ENCODE measurements at places on chromosomes 13 and 19.

- no peak for DNase-seq
Observed at GRCh38 chr13:112779856-112780604, 90.2 kb downstream of the ATP11A start.

DNA sequence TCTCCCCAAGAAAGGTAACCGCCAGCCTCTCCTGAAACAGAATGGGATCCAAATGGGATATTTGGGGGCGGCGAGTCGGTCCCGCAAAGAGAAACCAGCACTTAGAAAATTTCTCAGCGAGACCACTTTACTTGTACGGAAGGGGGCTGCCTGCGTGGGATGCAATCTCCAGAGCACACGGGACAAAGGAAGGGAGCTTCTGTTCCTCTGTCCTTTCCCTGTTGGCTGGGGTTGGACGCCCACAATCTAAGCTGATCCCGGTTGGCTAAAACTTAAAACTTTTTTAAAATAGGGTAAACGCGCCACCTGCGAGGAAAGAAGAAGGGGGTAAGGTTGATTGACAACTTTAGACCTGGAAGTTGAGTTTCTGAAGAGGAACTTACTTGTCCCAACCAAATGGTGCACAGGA lies 826 bp upstream of the BSG start:
- DNase-seq: peak; percentile 53

GRCh38 chr13:68736961-68737360 lies 1370.7 kb upstream of the ATXN8OS start:
- DNase-seq: no peak

GRCh38 chr13:77928909-77929308 lies 10.3 kb upstream of the EDNRB start:
- no peak for DNase-seq

DNA sequence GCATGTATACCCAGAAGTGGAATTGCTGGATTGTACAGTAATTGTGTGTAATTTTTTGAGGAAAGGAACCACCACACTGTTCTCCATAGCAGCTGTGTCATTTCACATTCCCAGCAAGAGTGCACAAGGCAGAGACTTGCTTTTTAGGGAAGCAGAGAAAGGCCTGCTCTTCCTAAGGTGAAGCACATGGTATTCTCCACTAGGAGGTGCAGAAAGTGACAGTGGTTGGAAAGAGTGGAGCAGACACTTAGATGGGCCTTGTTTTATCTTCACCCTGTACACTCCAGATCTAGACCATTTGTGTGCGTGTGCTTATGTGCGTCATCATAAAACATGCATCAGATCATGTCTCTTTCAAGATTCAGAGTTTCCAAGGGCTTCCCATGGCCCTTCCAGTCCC lies 35.0 kb downstream of the FAM124A start:
- DNase-seq: no peak

DNA sequence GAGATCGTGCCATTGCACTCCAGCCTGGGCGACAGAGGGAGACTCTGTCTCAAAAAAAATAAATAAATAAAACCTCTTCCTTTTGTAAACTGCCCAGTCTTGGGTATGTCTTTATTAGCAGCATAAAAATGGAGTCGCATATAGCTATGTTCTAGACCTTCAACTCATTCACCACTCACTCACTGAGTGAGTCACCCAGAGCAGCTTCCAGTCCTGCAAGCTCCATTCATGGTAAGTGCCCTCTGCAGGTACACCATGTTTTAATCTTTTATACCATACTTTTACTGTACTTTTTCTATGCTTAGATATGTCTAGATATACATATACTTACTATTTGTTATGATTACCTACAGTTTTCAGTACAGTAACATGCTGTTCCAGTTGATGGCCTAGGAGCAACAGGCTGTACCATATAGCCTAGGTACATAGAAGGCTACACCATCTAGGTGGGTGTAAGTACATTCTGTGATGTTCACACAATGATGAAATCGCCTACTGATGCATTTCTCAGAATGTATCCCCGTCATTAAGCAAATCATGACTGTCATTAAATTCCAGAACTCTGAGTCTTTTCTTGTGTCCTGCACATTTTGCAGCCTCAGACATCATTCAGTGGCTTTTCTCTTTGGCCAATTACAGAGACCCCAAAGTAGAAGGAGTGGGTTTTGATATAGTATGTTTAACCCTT lies 13.7 kb upstream of the FARP1 start:
- no peak for DNase-seq

DNA sequence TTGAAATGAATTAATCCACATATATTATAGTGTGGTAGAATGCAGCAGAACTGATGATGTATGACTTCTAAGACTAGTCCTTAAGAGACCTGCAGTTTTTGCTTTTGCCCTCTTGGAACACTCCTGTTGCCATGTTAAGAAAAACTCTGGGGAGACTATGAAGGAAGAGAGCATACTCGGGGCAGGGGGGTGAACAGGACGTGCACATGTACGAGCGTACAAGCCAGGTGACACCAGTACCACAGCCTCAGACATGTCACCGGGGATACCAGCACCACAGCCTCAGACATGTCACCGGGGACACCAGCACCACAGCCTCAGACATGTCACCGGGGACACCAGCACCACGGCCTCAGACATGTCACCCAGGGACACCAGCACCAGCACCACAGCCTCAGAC lies 15.9 kb upstream of the USPL1 start:
- DNase-seq: peak; percentile 11

- DNase-seq: no peak
Observed at GRCh38 chr13:34369931-34370330, 552.0 kb downstream of the RFC3 start.

DNA sequence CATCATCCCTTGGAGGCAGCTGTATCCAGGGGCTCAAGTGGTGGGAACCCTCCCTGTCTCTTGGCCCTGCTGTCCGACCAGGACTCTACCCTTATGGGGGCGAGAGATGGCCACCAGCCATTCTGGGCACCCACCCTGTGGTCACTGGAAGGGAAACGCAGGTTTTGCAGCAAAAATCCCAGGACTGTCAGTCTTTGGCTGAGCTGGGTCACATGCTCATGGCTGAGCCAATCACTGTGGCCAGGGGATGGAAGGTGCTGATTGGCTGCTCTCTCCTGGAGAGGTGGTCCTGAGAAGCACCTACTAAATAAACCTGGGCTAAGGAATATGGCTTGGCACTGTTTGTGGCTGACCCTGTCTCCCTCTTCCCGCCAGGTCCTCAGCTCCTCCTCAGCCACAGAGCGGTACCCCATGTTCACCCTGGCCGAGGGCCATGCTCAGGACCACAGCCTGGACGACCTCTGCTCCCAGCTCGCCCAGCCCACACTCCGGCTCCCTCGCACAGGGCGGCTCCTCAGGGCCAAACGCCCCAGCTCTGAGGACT lies 8.9 kb downstream of the ATG4D start:
- peak; percentile 60 for DNase-seq

DNA sequence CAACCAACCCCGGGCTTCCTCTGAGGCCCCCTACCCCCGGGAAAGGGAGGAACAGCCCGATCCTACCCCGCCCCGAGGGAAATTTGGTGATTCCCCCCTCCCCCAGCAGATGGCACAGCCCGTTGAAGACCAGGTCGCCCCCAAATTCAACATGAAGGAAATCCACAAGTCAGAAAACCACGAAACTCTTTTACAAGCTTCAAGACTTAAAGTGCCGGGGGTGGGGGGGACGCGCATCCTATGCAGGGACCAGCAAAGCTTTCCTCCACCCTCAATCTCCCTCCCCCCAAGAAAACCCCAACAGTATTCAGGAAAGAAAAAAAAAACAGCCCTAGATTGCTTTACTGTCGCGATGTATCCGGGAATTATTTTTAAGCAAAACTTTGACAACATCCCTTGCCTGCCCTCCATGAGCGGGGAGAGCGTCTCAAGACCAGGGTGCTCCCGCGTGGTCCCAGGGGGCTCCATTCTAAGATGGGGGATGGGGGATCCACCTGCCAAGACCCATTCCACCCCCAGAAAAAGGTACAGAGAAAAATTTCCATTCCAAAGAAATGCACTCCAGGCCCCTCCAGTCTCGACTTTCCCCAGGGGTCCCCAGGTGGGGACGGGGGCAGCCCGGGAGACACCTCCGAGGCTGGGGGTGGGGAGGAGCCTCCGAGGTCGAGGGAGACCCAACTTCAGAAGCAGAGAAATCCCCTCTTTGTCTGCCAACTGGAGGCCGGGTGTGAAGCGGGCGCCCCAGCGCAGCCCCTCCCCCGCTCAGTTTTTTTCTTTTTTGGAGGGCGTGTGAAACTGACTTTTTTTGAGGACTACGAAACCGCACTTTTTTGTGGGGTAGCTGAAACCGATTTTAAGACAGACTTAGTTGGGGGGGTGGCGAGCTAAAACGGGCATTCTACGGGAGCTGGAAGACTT lies 1.5 kb downstream of the TCF3 start:
- DNase-seq: peak; percentile 87

- no peak for DNase-seq
Observed at GRCh38 chr13:44052780-44053184, 173.1 kb downstream of the LACC1 start.

DNA sequence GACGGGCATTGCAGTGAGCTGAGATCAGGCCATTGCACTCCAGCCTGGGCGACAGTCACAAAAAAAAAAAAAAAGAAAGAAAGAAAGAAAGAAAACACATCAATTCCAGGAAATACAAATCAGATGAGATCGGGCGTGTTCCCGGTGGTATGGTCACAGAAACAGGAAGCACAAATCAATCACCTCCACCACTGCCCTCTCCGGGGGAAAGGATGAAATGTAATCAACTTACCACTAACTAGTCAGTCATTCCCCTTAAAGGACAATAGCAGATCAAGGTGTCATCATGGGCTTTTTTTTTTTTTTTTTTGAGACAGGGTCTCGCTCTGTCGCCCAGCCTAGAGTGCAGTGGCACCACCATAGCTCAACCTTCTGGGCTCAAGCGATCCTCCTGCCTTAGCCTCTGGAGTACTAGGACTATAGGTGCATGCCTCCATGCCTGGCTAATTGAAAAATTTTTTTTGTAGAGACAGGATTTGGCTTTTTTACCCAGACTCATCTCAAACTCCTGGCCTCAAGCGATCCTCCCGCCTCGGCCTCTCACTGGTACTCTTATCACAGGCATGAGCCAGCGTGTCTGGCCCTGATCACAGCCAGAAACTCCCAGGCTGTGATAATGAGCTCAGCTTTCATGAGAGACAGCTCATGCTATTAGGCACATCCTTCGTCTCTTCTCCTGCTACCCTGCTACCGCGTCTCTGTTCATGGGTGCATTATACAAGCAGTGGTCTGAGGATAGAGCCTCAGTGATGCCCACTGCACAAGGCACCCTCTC lies 6.8 kb upstream of the DPRX start:
- DNase-seq: peak; percentile 31

GRCh38 chr19:35144600-35145436 lies 1.8 kb downstream of the FXYD7 start:
- DNase-seq: no peak

GRCh38 chr19:5445561-5446055 lies 9.6 kb upstream of the ZNRF4 start:
- DNase-seq: no peak

- no peak for DNase-seq
Observed at GRCh38 chr19:38149661-38150061, 74.4 kb downstream of the DPF1 start.

DNA sequence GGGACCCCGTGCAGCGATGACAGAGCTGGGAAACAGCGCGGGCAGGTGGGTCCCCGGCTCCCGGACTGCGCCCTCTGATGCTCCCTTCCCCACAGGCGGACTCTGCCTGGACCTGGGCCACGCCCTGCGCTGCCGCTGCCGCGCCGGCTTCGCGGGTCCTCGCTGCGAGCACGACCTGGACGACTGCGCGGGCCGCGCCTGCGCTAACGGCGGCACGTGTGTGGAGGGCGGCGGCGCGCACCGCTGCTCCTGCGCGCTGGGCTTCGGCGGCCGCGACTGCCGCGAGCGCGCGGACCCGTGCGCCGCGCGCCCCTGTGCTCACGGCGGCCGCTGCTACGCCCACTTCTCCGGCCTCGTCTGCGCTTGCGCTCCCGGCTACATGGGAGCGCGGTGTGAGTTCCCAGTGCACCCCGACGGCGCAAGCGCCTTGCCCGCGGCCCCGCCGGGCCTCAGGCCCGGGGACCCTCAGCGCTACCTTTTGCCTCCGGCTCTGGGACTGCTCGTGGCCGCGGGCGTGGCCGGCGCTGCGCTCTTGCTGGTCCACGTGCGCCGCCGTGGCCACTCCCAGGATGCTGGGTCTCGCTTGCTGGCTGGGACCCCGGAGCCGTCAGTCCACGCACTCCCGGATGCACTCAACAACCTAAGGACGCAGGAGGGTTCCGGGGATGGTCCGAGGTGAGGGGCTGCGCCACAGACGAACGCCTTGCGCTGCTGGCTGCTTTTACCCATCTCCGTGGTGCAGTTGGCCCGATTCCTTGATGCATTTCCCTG lies 7.8 kb upstream of the SELENOV start:
- peak; percentile 74 for DNase-seq

DNA sequence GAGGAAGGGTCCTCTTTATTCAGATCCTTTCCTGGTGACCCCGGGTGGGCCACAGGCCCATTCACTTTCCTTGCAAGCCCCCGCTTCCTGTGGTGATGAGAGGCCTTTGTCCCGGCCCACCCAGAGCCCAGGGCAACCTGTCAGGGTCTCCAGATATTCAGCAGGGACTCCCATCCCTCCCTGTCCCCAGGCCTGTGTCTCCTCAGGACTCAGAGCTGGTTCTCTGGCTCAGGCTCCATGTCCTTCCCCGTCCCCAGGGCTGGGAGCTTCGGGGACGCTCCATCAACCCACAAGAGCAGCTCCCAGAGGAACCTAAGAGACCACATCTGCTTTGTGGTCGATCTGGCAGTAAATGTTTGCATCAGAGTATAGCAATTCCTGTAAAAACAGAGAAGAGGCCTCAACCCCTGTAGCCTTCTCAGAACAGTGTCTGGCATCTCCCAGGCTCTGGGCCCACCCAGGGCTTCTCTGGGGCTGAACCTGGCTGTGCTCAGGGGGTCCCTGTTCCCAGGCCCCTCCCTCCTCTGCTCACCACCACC lies 7.8 kb downstream of the CEACAM4 start:
- no peak for DNase-seq

GRCh38 chr19:17623224-17623935 lies 64.8 kb downstream of the UNC13A start:
- DNase-seq: no peak

DNA sequence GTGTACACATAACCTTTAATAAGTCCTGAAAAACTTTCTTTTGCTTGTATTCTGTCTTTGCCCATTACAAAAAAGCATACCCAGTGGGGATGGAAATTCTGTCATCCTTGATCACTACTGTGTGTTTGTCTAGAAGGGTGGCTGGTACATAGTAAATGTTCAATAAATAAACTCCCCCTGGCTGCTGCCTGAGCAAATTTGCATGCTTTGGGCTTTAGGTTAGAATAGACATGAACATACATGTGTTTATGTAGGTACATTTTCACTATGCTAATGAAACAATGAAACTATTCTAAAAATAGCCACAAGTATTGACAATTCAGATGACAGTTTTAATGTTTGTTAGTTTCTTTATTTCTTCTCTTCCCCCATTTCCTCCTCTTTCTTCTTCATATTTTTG lies 36.1 kb downstream of the TNFSF13B start:
- DNase-seq: no peak

- DNase-seq: no peak
Observed at GRCh38 chr13:98490195-98490836, 86.6 kb downstream of the STK24 start.

Measured in activated CD8-positive, alpha-beta T cell treated with anti-CD3 and anti-CD28 coated beads for 36 hours (primary cell).